ENCODE measurements at places on chromosomes 13 and 19.

DNA sequence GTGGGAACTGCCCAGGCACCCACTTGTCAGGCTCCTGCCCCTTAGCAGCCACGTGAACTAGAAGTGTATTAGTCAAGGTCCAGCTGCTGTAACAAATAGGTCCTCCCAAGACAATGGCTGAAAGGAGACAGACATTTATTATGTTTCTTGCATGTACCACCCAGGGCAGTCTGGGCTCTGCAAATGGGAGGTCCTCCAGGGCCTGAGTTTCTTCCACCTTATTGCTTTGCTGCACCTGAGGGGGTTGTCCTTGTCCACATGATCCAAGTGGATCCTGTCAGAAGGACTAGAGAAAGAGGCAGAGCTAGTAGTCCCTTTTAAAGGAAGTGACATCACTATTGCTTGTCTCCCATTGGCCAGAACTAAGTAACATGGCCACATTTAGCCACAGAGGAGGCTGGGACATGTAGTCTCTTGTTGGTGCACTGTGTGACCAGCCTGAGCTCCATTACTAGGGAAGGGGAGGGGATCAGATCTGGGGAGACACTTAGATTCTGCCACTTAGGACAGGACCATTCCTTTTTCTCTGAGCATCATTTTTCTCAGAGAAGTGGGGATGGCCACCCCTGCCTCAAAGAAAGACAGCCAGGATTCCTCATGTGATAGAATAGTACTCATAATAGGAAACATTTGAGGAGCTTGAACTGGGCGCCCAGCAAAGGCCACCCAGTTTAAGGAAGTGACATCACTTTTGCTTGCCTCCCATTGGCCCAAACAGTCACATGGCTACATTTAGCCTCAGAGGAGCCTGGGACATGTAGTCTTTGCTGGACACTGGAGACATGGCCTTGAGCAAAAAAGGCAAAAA lies 15.1 kb downstream of the CC2D1A start:
- no peak for DNase-seq

GRCh38 chr13:97364827-97365226 lies 69.1 kb upstream of the RAP2A start:
- DNase-seq, result no peak

DNA sequence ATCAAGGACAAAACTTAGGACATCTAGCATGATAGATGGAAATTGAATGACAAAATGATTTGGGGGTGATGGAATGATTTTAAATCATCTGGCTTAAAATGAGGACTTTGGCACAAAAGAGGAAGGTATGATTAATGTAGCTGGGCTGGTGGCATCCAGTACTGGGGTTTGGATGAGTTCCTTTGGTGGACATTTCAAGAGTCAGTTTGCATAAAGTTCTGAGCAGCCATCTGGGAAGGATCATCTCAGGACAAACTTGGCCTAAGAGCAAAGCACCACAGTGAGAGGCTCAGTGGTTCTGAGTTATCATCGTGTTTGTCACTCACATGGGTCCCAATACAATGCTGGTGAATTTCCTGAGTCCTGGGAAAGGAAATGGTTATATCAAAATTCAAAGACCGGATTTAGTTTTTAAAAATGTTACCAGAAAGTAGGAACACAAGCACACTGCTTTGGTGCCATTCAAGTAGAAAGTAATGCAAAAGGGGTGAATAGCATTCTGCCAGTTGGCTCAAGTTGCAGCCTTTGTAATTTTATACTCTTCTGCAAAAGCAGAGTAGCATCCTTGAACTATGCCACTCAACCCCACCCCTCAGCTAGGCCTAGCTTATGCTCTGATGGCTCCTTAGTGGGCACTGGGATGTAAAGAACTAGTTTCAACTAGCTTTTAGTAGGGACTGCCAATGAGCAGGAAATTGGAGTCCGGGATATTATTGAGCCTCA lies 219.0 kb downstream of the COG6 start:
- DNase-seq, result no peak

DNA sequence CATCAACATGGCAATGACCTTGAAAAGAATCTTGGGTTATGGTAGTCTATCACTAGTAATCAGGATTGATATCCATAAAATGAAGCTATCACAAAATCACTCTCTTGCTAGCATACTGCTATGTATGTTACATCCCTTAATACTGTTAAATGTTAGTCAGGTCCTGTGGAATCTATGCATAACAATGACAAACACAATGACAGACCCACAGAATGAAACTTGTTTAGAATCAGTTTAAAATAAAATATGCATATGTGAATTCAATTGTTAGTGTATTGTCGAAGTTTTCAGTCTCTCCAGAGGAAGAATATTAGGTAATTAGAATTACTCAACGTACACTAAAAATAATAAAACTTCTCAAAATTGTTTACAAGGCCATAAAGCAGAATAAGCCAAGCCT lies 137.6 kb downstream of the DACH1 start:
- DNase-seq, result no peak

- no peak for DNase-seq
These were observed 8.3 kb downstream of the ZNF837 start for GRCh38 chr19:58372311-58373133.

GRCh38 chr13:98345107-98345935 lies 168.3 kb upstream of the RNF113B start:
- DNase-seq, result no peak

GRCh38 chr19:46115396-46116106 lies 8.9 kb downstream of the IGFL3 start:
- no peak for DNase-seq

- no peak for DNase-seq
These were observed 72.9 kb downstream of the SPATA13 start for GRCh38 chr13:24233351-24233901.

GRCh38 chr19:42846597-42846996 lies 32.9 kb downstream of the PSG1 start:
- no peak for DNase-seq

DNA sequence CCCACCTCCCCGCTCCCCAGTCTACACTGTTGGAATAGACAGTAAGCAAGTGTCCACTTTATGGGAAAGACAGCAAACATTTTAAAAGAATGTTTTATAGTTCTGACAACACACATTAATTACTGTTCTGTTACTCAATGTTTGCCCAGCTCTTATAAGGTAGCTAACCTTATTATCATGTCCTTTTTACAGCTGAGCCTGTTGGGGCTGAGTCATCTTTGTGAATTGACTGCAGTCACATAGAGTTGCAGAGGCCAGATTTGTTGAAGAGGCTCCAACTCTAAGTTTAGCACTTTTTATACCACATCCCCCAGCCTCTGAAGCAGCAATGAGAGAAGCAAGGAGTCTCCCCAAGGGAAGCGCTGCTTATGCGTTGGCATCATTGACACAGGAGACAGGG lies 76.2 kb downstream of the C13orf42 start:
- no peak for DNase-seq

- DNase-seq, result no peak
These were observed 916.4 kb downstream of the UQCRFS1 start for GRCh38 chr19:28296506-28296905.

DNA sequence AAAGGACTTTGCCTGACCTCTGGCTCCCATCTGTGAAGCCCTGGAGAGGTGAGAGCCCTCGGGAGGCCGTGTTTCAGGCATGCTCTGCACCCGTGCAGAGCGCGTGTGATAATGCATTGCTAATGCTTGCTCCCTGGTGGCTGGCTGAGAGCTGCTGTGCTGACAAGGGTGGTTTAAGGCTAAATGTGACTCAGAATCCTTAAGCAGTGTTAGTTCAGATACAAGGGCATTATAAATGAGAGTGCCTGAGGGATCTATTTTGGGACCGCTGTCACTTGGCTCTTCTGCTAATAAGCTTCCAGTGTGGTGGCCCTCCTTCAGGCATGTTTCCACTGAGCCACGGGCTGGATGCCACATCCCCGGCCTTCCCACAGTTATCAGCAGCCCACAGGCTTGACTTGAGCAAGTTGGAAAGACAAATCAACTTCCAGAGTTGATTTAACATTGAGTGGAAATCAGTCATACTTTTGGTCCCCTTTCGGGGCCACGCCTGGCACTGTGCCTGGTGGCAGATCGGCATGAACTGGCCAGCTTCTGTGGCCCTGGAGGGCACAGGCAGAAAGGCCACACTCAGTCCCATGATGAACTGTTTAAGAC lies 17.0 kb downstream of the ALOX5AP start:
- no peak for DNase-seq

- no peak for DNase-seq
These were observed 2.6 kb downstream of the NEK3 start for GRCh38 chr13:52156724-52157261.

DNA sequence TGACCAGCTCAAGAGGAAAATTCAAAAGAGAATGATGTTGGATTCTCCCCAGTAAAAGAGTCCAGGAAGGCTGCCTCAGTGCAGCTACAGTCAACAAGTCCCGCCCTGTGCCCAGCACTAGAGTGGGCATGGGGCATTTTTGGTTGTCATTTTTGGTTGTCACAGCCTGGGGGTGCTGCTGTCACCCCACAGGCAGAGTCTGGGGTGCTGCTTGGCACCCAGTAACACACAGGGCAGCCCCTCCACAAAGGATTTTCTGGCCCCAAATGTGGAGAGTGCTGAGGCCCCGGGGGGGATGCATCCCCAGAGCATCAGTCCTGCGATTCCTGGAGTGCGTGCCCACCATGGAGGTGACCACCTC lies 28.2 kb upstream of the TMEM255B start:
- DNase-seq, result no peak

DNA sequence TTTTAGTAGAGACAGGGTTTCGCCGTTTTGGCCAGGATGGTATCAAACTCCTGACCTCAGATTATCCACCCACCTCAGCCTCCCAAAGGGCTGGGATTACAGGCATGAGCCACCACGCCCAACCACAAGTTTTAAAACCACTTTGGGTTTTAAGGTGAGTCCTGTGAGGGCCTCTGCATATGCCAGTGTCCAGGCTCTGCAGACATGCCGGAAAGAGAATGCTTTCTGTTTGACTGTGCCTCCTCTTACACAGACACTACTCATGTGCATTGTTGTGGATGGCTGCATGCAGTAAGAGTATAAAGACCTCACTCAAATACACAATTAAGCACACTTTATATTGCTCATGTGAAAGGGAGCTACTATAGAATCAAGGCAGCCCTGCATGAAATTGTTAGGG lies 20.8 kb upstream of the SLC25A30 start:
- DNase-seq, result no peak

DNA sequence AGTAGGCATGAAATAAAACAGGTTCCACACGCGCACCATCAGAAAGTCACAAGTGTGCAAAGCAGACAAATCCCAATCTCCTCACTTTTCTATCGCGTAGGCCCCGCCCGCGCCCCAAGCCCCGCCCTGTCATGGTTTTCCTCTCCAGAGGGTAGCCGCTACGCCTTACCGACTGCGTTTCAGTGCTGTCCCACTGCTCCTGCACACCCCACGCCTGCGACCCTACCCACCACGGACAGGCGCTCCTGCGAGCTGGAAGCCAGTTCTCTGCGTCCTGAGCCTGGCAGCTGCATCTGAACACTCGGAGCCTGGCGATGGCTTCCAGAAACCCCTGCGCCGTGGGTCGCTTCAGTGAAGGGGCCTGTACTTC lies 379 bp upstream of the ZNF470 start:
- no peak for DNase-seq

GRCh38 chr19:1090731-1091543 lies 4.2 kb downstream of the POLR2E start:
- DNase-seq, result no peak

DNA sequence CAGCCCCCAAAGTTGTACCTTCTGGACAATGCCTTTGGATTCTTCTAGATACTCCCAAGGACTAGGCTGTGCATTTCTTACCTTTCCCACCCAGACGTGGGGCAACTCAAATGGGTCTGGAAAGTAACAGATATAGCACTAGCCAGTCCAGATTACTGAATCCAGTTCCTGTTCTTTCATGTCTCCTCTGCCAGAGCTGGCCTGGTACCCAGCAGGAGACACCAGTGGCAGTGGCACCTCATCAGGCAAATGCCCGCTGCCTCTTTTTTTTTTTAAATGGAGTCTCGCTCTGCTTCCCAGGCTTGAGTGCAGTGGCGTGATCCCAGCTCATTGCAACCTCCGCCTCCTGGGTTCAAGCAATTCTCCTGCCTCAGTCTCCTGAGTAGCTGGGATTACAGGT lies 43.2 kb downstream of the N4BP2L2 start:
- no peak for DNase-seq

- DNase-seq, result no peak
These were observed 2.0 kb downstream of the PALM start for GRCh38 chr19:710767-711166.

GRCh38 chr19:30739394-30739793 lies 367.2 kb downstream of the ZNF536 start:
- no peak for DNase-seq

GRCh38 chr13:26971990-26972887 lies 199.4 kb downstream of the USP12 start:
- no peak for DNase-seq

GRCh38 chr19:18165794-18166544 lies 7.6 kb upstream of the IFI30 start:
- no peak for DNase-seq

GRCh38 chr13:50893211-50893852 lies 16.3 kb upstream of the RNASEH2B start:
- DNase-seq, result no peak

DNA sequence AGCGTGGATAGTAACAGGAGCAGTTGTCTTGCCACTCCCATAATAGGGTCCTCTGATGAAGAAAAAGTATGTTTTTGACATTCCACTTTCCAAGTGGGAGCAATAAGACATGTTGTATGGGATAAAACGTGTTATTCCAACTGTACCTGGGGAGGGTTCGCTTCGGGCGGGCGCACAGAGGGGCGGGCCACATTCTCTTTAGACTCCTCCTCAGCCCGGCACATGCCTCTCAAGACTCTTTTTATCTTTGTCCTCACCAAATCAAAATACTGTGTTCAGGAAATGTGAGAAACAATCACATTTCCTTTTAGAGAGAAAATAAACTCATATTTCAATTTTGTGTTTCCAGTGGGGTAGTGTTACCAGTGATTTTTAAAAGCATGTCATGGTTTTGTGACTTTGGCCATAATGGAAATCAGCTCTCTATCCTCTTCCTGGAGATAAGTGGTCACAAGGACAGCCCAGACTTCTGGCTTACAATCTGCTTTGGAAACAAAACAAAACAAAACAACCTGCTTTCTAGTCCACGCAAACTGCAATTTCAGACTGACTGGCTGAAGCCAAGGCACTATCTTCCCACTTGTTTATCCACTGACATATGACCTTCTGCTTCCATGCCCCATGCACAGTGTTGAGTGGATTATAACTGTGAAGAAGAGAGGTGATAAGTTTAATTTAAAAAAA lies 276.1 kb downstream of the NALCN start:
- DNase-seq, result no peak

DNA sequence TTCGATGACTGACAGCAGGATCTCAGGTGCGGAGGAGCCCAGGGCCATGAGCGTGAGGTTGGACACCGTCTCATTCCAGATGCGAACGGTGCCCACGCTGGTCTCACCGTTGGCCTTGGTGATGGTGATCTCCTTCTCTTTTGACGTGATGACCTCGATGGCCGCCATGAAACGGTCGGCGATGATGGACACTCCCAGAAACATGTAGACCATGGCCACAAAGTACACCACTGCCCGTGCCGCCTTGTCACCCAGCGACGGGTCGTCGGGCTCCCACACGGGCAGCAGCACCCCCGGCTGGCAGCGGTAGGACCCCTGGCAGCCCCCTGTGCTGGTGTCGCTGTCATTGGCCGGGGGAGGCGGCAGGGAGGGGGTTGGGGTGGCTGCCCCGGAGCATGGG lies 5.7 kb downstream of the SLC8A2 start:
- DNase-seq, result no peak

GRCh38 chr19:38952395-38953165 lies 21.8 kb downstream of the MRPS12 start:
- no peak for DNase-seq
